Activated naive CD4-positive, alpha-beta T cell treated with anti-CD3 and anti-CD28 coated beads for 36 hours (primary cell): ENCODE measurements at places on chromosomes 6 and 20. TPM values are rescaled to one million over a fixed set of nuclear protein-coding genes. Genes with fewer than 3 reads are reported as not detected.

The FOXC1 gene
- total RNA-seq: not detected

The GNMT gene
- not detected for total RNA-seq

The FAXC gene
- total RNA-seq: not detected

- no peak for DNase-seq
- peaks cover 18% of the 10 kb centered on the region for H3K4me1 ChIP-seq
- H3K27me3 ChIP-seq: no peaks in the 10 kb centered on the region
- H3K36me3 ChIP-seq: peaks cover 3% of the 10 kb centered on the region
- no peak overlapping the region for H3K27ac ChIP-seq
Observed at GRCh38 chr6:157091243-157091642, 232.1 kb downstream of the TMEM242 start.

DNA sequence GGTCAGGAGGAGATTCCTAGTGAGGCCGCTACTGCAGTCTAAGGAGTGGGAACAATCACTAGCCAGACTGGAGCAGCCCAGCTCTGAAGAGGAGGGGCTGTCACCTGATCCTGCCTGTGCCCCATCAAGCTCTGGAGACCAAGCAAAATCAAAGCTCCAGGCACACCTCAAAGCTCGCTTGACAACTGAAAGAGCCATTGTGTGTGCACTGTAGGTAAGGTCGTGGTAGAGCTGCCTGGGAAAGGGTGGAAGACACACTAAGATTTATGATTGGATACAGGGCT is 58.2 kb downstream of the CSE1L start:
- H3K27ac ChIP-seq: no peak overlapping the region
- H3K4me3 ChIP-seq: no peak overlapping the region
- H3K36me3 ChIP-seq: peaks cover 28% of the 10 kb centered on the region
- DNase-seq: no peak
- peaks cover 6% of the 10 kb centered on the region for H3K4me1 ChIP-seq
